ENCODE measurements at places on chromosomes 2 and 18. TPM values are rescaled to one million over a fixed set of nuclear protein-coding genes. Genes with fewer than 3 reads are reported as not detected.
A peak's percentile ranks its signal among the peaks of the same experiment; 100 is the strongest.

DNA sequence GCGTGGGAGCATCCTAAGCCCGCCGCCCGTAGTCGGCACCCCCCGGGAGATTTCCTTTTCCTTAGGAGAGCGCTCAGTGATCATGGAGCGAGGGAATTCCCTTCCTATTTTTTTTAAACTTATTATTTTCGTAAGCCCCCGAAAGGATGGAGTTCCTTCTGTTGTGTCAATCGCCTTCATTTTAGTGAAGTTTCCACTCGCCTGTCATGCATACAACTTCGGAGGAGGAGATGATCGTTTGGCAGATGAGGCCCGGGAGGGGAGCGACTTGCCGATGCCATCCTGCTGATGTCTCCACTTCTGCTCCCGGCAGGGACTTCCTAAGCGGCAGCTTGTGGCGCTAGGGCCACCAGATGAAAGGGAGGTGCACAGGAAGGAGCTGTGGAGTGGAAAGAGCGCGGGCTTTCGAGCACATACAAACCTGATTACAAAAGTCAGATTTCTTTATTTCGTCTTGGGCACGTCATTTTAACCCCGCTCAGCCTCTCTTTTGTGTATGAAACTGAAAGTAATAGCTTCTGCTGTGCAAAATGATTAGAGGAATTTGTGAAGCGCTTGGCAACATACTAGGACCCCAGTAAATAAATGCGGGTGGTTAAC lies at the start of gene ADGRF3:
ADGRF3 (minus strand) TSS at position 336 of the 600 bp plus-strand sequence. CDS start 555 bp downstream, outside the sequence.
- peak; percentile 75 for DNase-seq

GRCh38 chr2:240161087-240161750 lies 20.8 kb upstream of the OTOS start:
- DNase-seq, result no peak

- no peak for DNase-seq
Observed at GRCh38 chr2:60480089-60480773, 73.2 kb downstream of the BCL11A start.

GRCh38 chr18:30705943-30706342 lies 336.6 kb downstream of the DSC3 start:
- no peak for DNase-seq

DNA sequence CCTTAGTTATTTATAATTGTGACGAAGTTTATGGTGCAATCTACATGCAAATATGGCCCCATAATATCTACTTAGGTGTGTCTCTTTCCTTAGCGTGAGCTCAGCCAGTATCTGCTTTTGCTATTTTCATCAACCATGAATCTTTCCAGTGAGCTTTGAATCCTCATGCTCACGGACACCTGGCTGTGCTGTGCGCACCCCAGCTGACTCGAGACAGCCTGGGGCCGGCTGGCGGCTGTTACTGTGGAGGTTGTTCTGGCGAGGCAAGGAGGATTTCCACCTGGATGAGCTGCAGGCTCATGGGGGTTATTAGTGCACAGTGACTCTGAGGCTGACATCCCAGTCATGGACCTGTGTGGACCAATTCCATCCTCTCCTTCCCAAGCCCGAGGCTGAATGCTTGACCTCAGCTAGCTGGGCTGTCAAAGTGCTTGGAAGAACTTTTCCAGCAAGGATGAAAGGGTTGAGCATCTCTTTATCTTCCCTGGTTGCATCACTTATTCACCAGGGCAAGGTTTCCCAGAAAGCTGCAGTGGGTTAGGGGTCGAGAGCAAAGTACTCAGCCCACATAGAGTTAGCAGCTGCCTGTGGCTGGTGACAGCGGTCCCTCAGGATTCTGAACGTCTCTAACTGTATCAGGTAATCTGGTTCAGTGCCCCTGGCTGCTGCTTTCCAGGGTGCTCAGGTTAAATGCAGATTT lies 141.7 kb downstream of the ARL4C start:
- DNase-seq, result no peak

- no peak for DNase-seq
Observed at GRCh38 chr2:69764286-69765095, 22.6 kb downstream of the ANXA4 start.

DNA sequence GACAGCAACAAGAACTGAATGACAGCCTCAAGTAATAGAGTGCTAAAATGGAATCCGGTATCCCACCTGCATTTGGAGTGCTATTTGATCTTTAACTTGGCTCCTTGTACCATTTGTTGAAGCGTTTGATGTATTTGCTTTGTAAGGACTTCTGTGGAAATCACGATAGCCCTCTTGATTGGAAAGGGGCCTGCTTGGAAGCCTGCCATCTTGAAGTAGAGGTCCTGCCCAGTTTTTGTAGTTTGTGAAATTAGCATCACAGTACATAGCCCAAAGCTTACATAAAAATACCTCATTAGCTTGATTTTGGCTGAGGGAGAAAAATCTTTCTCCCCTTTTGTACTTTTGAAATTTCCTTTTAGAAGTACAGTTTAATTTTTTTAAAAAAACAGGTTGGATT lies 2.7 kb downstream of the CDCA7 start:
- peak; percentile 13 for DNase-seq

DNA sequence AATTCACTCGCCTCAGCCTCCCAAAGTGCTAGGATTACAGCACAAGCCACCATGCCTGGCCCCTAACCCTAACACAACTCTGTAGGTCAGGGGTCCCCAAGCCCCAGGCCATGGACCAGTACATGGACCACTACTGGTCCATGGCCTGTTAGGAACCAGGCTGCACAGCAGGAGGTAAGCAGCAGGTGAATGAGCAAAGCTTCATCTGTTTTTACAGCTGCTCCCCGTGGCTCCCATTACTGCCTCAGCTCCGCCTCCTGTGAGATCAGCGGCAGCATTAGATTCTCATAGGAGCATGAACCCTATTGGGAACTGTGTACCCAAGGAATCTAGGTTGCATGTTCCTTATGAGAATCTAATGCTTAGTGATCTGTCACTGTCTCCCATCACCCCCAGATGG lies 201.7 kb downstream of the NRP2 start:
- no peak for DNase-seq

GRCh38 chr2:230680463-230681170 lies 32.0 kb upstream of the CAB39 start:
- no peak for DNase-seq

DNA sequence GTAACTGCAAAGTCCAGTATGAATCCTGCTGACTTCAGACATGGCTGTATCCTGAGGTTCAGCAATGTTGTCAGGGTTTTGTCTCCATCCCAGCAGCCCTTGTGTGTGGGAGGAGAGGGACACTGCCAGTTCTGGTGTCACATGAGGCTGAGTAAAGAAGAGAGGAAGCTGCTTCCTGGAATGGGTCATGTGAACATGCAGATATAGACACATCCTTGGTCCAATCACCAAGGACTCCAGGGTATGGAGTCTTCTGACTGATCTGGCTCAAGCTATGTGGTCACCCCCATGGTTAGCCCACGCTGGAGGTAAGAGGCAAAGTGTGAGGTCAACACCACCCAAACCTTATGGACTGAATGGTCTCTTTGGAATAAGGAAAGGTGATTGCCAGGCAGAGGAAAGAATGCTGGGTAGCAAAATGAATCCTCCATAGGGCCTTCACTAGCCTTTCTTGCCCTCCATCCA lies 134.4 kb upstream of the SLC1A4 start:
- DNase-seq, result peak; percentile 39

GRCh38 chr2:235458839-235459273 lies 35.0 kb upstream of the AGAP1 start:
- DNase-seq, result no peak

- DNase-seq, result no peak
Observed at GRCh38 chr2:15498554-15498953, 62.6 kb downstream of the NBAS start.

DNA sequence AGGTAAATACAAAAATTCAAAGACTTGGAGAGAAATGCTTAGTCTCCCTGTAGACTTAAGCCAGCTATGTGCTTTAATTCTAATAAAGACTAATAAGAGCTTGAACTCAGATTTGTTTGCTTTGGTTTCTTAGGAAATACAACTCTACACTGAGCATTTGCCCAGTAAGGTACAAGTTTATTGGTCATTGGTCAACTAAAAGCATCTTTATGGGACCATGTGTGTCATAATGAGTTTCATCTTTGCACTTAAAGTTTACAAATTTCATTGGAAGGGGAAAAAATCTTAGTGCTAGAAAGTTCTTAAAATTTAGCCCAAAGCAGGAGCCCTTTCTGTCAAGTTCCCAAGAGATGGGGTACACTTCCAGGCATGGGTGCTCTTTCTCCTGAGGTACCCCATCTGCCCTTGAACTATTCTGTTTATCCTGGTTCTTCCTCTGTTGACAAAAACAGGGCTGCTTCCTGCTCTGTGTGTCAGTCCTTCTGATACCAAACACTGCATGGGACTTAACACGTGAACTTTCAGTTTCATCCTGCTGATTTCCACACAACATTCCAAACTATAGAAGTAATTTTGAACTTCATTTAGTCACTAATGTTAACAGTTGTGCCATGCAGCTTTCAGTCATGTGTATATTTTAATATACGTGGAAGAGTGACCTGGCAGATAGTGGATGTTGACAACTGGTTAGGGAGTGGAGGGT lies 200.2 kb downstream of the TPGS2 start:
- peak; percentile 8 for DNase-seq

The ANKRD62 gene
- polyA plus RNA-seq, result not detected

The IL1F10 gene
- polyA plus RNA-seq, result not detected

The CMPK2 gene
- polyA plus RNA-seq, result 4.5 TPM

The C1GALT1C1L gene
- 1.1 TPM for polyA plus RNA-seq

The TXNDC2 gene
- 0.07 TPM for polyA plus RNA-seq
